Muscle of arm (tissue), 14 donors: ENCODE measurements at places on chromosomes 2 and 18. TPM values are rescaled to one million over a fixed set of nuclear protein-coding genes. Genes with fewer than 3 reads are reported as not detected.

Gene ZBTB7C
- 2.5 TPM for polyA plus RNA-seq

Gene FZD7
- not detected for polyA plus RNA-seq

Gene EGR4
- polyA plus RNA-seq = not detected

Gene GPR35
- polyA plus RNA-seq = 1.8 TPM

Gene CENPA
- 13.8 TPM for polyA plus RNA-seq

Gene RASGRP3
- polyA plus RNA-seq = not detected

Gene ACVR1
- polyA plus RNA-seq = 26.2 TPM

Gene GALR1
- polyA plus RNA-seq = 0.01 TPM

Gene SNORC
- 2.1 TPM for polyA plus RNA-seq

Gene TUBA4B
- polyA plus RNA-seq = not detected

Gene DOCK10
- polyA plus RNA-seq = 13.4 TPM

Gene C2orf92
- polyA plus RNA-seq = 6.6 TPM

Gene GALNT5
- polyA plus RNA-seq = 5.1 TPM

- no peak for DNase-seq
These were observed 176.7 kb upstream of the CDH19 start for GRCh38 chr18:66780609-66781008.

GRCh38 chr2:1670636-1671035 lies 73.7 kb downstream of the PXDN start:
- DNase-seq = no peak

DNA sequence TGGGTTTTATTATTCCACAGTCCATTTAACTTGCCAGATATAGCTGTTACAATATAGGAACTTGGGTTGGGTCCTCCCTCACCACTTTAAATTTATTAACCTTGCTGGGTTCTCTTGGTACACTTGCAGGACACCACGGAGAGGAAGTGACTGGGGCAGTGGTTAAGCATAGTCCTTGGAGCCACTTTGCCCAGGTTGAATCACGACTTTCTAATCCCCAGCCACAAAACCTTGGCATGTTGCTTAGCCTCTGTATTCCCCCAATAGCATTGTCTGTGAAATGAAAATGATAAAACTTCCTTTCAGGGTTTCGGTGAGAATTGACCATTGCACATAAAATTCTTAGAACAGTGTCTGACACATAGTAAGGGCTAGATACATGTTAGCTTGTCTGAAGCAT lies 221.2 kb downstream of the IRS1 start:
- DNase-seq = no peak

DNA sequence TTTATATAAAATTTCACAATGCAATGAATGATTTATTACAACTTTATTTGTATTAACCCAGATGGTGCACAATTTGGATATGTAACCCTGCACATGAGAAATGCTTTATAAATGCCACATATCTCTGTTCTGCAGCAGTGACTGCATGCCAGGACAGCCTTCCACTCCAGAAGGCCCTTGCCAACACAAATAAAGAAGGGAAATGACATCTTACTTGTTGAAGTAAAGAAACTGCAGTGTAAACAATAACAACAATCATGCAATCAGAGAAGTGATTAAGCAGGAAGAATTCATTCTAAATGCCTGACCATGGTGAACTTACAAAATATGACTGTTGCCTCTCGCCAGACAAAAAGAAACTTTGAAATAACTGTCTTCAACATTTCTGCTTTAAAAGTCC lies 129.9 kb upstream of the CHST9 start:
- no peak for DNase-seq

DNA sequence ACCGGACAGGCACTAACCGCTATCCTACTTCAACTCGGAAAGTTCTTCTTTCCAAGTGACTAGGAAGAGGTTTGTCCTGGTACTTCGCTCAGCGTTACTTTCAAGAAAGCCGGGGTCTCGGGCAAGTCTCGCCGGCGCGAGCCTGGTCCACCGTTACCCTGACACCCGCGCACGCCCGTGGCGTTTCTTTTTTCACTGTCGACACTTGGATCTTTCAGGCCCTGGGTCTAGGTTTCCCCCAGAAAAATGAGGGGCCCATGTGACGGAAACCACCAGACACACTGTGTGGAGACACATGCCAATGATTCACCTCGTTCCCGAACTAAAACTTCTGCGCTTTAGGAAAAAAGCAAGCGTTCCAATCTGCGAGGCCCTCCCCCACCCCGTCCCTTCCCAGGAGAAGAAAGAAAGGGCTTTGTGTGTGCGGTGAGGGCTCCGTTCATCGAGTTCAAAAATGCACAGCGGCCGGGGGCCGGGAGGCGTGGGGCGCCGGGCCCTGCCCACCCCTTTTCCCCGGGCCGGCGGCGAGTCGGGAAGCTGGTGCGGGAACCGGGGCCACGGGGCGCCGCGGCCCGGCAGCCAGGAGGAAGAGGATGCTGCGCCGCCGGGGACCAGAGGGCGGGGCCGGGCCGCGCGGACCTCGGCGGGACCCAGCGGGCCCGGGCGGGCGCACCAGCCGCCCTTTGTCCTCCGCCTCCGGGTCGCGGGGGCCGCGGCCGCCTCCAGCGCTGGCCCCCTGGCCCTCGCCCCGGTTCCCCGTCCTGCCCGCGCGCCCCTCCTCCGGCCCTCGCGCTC lies 2.6 kb downstream of the ZNF521 start:
- DNase-seq = peak; percentile 68

DNA sequence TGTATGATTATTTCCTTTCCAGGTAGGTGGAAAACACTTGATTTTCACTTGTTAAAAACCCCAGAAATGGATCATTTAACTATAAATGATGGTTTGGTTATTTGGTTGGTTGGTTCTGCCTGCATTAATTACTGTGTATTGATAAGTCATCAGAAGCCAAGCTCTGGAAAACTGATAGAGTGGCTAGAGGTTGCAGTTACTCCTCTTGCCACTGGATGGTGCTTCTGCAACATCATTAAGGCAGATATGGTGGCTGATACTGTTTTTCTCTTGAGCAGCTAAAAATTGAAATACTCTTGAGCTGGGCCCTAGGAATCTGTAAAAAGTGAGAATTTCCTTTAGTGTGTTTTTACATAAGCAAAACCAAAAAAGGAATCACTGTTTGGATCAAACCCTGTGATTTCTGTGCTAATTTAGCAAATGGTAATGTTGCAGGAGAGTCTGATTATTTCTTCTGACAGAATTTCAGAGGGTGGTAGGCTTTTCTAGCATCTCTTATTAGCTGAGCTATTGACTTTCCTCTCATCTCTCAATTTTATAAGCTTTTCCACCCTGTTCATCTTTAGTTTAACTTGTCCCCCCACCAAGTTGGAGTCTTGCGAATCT lies 54.3 kb downstream of the RAB10 start:
- no peak for DNase-seq

- no peak for DNase-seq
These were observed 40.5 kb upstream of the NABP1 start for GRCh38 chr2:191637182-191638078.

DNA sequence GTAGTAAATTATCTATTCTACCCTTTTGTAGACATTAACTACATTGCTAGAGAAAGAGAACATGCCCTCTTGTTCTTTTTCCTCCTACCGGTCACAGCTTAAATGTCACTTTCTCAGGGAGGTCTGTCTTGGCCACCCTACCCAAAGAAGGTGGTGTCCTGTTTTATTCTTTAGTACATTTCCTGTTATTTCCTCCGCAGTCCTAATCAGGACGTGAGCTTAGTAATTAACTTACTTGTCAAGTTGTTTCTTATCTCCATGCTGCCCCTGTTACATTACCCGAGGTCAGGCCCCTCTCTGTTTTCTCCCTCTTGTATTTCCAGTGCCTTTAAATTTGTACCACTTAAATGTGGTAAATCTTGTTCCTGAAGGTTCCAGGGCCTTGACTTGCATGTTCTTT lies 73.7 kb upstream of the RMDN2 start:
- no peak for DNase-seq

- DNase-seq = no peak
These were observed 11.7 kb upstream of the NUP35 start for GRCh38 chr2:183112577-183112976.

- DNase-seq = no peak
These were observed 152.5 kb upstream of the GYPC start for GRCh38 chr2:126503476-126503875.
